ENCODE measurements at places on chromosomes 4 and X.

- no peak for DNase-seq
Observed at GRCh38 chrX:110665223-110666002, 130.2 kb downstream of the CHRDL1 start.

- DNase-seq, result no peak
Observed at GRCh38 chrX:29225670-29226069, 638.4 kb downstream of the IL1RAPL1 start.

GRCh38 chr4:122619611-122620010 lies 1.3 kb downstream of the IL21 start:
- no peak for DNase-seq

- DNase-seq, result no peak
Observed at GRCh38 chr4:167102475-167102874, 131.8 kb downstream of the SPOCK3 start.

GRCh38 chrX:39576041-39576872 lies 521.5 kb downstream of the BCOR start:
- peak; percentile 18 for DNase-seq

- no peak for DNase-seq
Observed at GRCh38 chr4:145860897-145861296, 77.7 kb downstream of the ZNF827 start.

- DNase-seq, result no peak
Observed at GRCh38 chr4:28238876-28239275, 1378.2 kb downstream of the STIM2 start.

- no peak for DNase-seq
Observed at GRCh38 chrX:70264784-70265183, 3.4 kb upstream of the ARR3 start.

GRCh38 chr4:72397314-72397713 lies 171.7 kb downstream of the ADAMTS3 start:
- no peak for DNase-seq

DNA sequence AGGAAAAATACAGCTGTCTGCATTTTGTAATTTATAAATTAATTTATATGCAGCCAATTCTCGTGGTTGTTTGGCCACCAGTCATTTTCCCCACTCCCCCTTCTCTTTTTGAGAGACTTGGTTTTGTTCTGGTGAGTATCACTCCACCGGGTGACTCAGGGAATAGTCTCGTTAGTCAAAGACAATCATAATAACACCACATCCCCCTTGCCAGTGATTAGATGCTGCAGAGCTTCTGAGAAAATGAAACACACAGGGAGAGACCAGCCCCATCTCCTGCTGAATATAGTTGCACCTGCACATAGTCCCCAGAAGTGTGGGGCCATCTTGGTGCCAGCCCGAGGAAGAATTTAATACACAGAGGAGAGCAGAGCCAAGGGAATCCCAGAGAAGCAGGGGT lies 8.0 kb upstream of the FNIP2 start:
- DNase-seq, result no peak

- no peak for DNase-seq
Observed at GRCh38 chr4:140353786-140354185, 19.7 kb upstream of the SCOC start.

- no peak for DNase-seq
Observed at GRCh38 chr4:83855044-83855443, 319.1 kb downstream of the GPAT3 start.

DNA sequence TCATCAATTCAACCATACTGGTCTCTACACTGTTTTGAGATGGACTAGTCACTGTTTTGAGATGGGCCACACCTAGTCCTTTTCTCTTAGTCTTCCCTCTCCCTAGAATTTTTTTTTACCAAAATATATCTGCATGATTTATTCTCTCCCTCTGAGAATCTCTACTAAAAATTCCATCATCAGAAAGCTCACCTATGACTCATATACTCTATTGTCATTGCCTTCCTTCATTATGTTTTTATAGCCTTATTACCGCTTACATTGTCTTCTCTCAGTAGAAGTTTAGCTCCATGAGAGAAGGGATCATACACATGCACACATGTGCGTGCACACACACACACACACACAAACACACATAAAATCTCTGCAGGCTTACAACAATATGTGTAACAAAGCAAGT lies 303.6 kb downstream of the PCDH10 start:
- no peak for DNase-seq
